ENCODE measurements at places on chromosomes 4 and X.

- DNase-seq: no peak
Measured at GRCh38 chr4:147682755-147683154, 1.2 kb downstream of the PRMT9 start.

- DNase-seq: no peak
Measured at GRCh38 chr4:28565396-28565795, 1704.8 kb downstream of the STIM2 start.

DNA sequence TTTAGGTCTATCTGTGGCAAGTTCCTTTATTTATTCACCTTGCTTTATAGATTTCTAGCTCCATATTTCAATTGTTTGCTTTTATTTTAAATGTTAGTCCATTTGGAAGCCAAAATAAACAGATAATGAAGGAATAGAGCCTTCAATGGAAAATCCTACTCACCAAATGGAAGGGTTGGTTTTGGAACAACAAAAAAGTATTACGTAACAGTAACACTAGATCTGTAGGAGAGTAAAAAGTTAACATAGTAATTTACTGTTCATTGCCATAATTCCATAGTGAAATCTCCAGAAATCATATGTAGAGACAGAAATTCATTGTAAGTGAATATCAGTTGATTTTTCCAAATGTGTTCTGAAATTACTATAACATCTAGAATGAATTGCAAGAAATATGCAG, 34.6 kb downstream of the NWD2 start:
- DNase-seq: no peak

DNA sequence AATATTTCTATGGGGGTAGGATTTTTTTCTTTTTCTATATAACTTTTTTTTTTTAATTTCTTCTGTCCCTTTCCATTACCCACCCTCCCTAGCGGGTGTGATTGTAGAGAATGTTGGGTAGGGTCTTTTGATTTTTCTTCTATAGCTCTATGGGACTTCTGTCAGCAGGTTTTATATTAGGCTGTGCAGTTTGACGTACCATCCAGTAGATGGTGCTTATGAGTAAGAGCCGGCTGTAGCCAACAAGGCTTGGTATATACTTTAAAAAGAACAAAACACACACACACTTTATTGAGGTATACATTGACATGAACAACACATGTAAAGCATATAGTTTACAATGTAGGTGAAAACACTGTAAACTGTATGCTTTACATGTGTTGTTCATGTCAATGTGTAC, 247.9 kb upstream of the POF1B start:
- no peak for DNase-seq

DNA sequence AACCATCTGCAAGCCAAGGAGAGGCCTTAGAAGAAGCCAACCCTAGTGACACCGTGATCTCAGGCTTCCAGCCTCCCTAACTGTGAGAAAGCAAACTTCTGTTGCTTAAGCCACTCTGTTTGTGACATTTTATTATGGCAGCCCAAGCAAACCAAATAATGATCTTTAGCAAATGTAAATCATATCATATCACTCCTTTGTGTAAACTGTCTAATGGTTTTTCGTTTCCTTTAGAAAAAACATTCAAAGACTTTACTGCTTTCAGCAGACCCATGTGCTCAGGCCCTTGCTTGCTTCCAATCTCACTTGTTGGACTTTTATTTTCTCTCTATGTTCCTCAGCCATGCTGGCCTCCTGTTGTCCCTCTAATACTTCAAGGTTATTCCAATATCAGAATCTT, 192.2 kb upstream of the HS3ST1 start:
- DNase-seq: no peak

GRCh38 chr4:114005569-114006442, 26.4 kb upstream of the ARSJ start:
- no peak for DNase-seq

GRCh38 chr4:104424475-104424941, 70.2 kb downstream of the CXXC4 start:
- DNase-seq: no peak

GRCh38 chrX:13272426-13272825, 47.4 kb downstream of the ATXN3L start:
- DNase-seq: no peak

- no peak for DNase-seq
Measured at GRCh38 chrX:35699642-35700041, 98.5 kb upstream of the MAGEB16 start.

- peak; percentile 14 for DNase-seq
Measured at GRCh38 chrX:24498975-24499374, 33.9 kb downstream of the PDK3 start.

- peak; percentile 14 for DNase-seq
Measured at GRCh38 chr4:119284876-119285780, 36.8 kb downstream of the FABP2 start.

- DNase-seq: no peak
Measured at GRCh38 chrX:37424000-37424429, 74.9 kb downstream of the PRRG1 start.

DNA sequence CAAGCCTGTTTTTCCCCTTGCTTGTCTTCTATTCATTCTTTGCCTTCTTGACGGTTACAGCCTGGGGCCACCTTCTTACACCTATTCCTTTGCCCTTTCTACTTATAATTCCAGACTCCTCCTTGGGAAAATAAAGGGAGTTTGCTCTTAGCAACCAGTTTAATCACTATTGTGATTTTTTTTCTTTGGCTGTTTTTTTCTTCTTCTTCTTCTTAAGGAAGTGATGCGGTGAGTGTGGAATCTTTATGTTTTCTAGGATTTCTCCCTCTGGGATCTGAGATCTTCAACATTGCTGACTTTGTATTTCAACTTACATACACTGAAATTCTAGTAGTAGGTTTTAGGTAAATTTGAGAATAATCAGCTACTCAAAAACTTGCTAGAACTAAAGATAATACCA, 1.1 kb upstream of the KLHL13 start:
- no peak for DNase-seq

DNA sequence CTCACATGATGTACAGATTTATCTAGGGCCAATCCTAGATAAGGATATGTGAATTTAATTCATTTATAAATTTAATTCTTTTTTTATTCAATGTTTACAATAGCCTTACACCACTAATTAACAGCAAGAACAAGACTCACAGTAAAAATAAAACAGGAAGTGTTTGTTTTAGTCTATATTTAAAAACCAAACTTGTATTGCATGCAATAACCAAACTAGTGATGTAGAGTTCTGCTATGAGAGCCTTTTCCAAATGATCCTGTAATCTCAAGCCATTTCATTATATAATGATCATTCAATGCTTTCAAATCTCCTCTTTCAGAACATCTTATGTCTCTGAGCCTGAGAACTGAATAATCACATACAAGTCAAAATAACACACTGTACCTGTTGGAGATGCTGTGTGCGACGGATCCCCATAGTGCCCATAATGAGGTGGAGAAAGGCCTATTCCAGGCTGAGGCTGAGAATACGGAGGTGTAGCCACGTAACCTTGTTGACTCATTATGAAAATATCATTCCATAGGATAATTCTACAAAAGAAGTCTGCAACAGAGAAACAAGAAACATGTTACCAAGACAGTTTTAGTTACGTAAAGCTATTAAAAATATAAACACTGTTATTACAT, 2.6 kb downstream of the SEC24D start:
- DNase-seq: no peak

DNA sequence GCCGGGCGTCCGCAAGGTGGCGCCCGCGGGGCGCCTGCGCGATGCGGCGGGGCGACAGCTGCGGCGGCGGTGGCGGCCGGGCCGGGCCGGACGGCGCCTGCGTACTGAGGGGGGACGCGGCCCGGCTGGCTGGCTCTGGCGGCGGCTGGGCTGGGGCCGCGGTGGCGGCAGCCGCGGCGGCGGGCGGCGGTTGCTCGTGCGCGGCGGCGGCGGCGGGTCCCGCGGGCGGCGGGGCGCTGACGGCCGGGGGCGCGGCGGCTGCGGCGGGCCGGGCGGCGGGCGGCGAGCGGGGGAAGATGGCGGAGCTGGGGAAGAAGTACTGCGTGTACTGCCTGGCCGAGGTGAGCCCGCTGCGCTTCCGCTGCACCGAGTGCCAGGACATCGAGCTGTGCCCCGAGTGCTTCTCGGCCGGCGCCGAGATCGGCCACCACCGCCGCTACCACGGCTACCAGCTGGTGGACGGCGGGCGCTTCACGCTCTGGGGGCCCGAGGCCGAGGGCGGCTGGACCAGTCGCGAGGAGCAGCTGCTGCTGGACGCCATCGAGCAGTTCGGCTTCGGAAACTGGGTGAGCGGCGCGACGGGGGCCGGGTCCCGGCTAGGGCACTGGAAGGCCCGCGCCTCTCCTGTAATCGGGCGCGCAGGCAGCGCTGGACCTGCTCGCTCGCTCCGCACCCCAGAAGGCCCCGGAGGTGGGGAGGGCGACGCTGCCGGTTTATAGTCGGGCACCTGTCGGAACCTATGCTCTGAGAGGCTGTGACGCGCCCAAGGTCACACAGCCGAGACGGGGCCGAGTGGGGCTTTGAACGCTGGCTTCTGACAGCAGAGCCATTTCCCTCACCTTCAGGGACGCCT, at the start of gene TADA2B:
Gene TADA2B (plus strand): TSS at position 89 of the 853 bp plus-strand sequence. CDS start 208 bp downstream, at position 297.
- DNase-seq: peak; percentile 59

GRCh38 chr4:121140716-121141460, 23.2 kb downstream of the TNIP3 start:
- DNase-seq: no peak

- no peak for DNase-seq
Measured at GRCh38 chr4:75340561-75340960, 173.6 kb downstream of the RCHY1 start.

GRCh38 chr4:2937146-2937857, 25.9 kb downstream of the NOP14 start:
- no peak for DNase-seq

DNA sequence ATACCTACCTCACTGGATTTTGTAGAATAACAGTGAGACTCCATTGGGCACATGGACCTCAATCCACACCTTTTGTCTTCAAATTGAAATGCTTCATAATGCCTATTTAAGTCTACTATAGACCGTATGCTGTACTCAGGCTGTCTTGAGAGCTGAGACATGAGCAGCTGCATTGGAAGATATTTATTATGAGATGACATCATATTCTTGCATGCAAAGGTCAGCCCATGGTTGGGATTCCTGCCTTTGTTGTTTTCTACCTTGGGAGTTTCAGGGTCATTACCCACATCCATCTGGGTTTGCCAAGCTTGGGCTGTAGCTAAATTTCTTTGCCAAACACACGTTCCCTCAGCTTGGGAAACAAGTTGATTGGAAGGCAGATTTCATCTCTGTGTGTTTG, 33.2 kb upstream of the MAMLD1 start:
- DNase-seq: no peak

DNA sequence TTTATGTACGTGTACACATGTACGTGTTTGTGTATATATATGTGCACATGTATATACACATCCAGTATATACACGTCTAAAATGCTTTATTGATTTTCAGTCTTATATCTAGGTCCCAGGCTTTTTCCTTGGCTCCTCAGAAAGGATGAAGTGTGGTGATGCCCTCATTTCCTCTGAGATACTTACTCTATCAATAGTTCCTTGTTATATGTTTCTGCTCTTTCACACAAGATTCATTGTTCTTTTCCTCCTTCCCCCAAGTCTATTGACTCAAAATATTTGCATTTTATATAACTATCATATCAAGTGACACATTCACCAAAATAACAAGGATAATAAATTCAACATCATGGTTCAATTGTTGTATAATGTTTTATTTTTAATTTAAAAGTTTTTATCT, 359.2 kb downstream of the EPHA5 start:
- DNase-seq: no peak

- no peak for DNase-seq
Measured at GRCh38 chr4:76754439-76754838, 143.5 kb downstream of the SOWAHB start.

- no peak for DNase-seq
Measured at GRCh38 chr4:48588230-48589097, 98.4 kb downstream of the ZAR1 start.

DNA sequence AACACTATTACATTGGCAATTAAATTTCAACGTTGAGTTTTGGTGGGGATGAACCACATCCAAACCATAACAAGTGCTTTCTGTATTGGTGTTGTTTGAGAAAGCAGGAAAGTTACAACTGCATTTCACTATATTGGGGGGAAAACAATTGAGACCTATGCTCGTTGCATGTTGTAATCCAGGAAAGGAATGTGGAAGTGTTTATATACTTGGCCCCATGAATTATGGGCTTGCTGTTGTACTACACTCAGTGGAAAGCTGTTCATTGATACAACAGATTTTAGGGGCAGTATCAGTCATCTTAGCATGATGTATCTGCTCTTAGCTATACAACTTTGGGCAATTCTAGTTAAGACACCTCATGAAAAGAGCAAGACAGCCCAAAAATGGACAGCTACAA, 52.4 kb downstream of the KLHL5 start:
- DNase-seq: no peak

GRCh38 chrX:130772776-130773143, 130.2 kb downstream of the ENOX2 start:
- DNase-seq: no peak

DNA sequence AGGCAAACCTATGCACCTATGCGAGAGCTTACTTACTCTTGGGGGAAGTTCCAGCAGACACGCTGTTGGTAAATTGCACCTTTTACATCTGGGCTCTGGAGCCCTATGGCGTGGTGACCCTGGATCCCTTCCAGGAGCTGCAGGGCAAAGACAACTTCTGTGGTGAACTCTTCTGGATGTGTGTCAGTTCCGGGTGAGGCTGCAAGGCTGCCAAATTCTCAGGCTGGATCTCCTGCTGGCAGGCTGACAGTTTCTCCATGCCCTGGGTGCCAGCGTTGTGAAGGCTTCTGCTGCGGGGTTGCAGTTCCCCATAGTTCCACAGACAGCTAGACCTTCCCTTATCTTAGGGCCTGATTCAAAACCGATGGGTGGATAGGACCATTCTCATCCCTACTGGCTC, 37.9 kb downstream of the RAP2C start:
- DNase-seq: no peak

- no peak for DNase-seq
Measured at GRCh38 chr4:13455411-13455810, 28.7 kb downstream of the RAB28 start.

GRCh38 chr4:10079256-10079655, 37.3 kb downstream of the WDR1 start:
- no peak for DNase-seq

DNA sequence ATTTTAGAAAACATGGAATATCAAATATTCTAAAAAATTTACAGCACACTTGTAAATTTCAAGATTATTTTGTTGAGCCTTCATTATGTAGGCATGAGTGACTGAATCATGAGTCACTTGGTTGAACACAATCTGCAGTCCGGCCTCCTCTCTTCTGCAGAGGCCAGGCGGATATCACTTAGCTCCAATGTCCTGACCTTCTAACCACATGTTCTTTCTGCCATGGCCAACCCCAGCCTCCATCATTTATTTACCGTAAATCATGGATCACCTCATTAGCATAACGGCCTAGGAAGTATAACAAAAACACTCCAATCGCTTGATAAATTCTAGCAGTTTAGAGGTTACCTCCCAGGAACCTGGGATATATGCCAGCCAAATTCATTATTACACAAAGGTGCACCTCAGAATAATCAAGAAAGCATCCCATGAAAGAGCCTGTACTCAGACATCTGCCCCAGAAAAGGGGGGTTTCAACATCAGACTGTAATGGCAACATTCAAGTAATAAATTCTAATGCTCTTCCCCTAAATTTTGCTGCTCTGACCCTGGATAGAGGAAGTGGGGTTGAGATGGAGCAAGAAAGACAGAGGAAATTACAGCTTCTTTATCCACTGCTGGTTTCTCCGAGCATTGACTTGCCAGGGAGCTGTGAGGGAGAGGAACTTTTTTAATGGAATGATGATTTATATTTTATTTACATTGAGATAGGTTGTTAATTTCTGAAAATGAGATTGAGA, 2153.6 kb upstream of the AGA start:
- no peak for DNase-seq

- no peak for DNase-seq
Measured at GRCh38 chr4:38242822-38243387, 282.7 kb downstream of the PTTG2 start.
